Neuronal stem cell (in vitro differentiated cells): ENCODE measurements at places on chromosomes 13 and 19.

DNA sequence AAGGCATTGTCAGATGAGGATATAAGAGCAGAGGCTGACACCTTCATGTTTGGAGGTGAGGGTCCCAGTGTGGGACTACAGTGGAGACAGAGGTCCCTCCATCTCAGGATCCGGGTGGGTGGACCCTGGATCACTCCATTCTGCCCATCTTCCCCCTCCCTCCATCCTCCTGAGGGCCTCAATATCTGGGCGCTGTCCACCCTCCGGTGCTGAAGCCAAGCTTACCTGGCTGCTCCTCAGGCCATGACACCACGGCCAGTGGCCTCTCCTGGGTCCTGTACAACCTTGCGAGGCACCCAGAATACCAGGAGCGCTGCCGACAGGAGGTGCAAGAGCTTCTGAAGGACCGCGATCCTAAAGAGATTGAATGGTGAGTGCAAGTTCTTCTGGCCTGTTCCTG is 11.9 kb downstream of the CYP4F12 start:
- DNase-seq: no peak

- no peak for DNase-seq
These were observed 18.0 kb upstream of the CD22 start for GRCh38 chr19:35310811-35311465.

GRCh38 chr19:15948223-15949058 is at the start of gene OR10H4:
Gene OR10H4 (plus strand): TSS chr19:15949008. CDS start chr19:15949008, 0 bp downstream.
- DNase-seq: no peak

- DNase-seq: no peak
These were observed 612.1 kb downstream of the TBC1D4 start for GRCh38 chr13:74869846-74870245.

- DNase-seq: no peak
These were observed at the start of gene GARIN5B for GRCh38 chr19:55362990-55363716. Gene GARIN5B (minus strand): TSS chr19:55363260. CDS start chr19:55363066, 194 bp downstream.

DNA sequence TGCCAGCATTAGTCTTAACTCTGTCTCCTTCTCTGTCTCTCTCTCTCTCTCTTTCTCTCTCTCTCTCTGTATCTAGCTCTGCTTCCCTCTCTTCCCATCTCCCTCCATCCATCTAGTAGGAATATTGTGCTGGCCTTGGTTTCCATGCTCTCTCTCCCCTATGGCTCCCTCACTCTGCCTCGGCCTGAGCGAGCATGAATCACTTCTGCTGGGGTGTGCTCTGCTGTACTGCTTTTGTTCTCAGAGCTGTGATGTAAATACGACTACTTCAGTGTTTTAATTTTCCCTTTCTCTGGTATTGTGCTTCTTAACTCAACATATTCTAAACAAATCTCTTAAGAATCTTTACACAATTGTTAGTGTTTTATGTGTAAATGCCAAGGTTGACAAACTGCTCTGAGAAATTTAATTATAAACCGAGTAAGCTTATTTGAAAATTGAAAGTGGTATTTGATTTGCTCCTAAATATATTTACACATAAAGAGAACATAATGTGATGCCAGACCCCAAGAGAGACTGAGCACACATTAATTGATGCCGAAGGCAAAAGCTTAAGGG is 211.5 kb upstream of the KL start:
- no peak for DNase-seq

DNA sequence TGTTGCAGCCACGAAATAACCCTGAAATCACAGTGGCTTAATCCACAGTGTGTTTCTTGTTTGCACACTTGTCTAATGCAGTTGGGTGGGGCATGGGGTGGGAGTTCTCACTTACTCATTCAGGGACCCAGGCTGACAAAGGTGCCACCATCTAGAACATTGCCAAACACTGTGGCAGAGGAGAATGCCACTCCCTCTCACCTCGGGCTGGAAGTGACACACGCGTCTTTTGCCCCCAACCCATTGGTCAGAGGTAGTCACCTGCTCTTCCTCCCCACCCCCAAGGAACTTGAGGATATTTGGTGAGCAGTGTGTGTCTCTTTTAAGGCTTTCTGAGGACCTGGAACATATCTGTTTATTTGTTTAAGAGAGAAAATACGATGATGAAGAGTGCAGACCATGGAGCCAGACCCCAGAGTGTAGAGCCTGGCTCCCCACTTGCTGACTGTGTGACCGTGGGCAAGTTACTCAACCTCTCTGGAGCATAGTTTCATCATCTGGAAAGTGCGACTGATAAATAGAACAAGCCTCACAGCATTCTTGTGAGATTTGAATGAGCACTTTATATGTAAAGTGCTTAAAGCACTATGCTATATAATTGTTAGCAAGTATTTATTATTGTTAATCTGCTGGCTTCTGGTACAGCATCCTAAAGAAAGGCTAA is 17.4 kb downstream of the GPR183 start:
- DNase-seq: no peak

GRCh38 chr13:99303863-99304521 is 3.2 kb downstream of the GPR183 start:
- no peak for DNase-seq

DNA sequence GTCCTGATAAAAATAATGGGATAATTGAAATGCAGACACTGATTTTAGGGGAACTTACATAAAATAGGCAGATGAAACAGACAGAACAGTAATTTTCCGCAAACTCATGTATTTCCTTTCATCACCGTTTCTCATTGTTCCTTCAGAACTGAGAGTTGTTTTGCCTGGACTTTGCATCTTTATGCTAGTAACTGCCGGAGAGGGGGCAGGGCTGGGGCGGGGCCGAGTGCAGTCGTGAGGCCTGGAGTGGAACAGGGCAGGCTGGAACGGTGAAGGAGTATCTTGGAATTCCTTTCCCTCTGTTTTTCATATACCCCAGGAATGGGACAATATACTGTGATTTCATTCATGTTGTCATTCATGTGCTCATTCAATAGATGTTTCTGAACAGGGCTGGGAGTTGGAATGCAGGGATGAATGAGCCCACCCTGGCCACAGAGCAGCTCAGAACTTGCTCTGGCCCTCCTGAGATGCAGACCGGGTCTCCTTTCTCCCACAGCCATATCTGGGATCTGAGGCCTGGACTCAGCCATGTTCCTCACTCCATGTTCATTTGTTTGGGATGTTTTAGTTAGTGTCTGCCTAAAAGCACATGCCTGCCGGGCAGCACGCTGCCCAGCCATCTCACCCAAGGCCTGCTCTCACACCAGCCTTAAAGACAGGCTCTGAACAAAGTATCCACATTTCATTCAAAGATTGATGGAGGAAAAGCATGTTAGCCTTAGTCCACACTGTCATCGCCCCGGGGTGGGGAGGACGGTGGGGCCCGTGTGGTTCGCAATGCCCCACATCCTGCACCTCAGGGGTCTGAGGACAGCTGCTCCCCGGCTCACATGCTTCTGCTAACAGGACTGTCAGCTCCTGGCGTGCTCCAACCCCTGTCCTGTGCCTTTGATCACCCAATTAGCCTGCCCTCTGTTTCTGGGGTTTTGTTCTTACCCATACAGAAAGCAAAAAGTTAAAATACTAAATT is 92.9 kb downstream of the SOX1 start:
- DNase-seq: no peak

GRCh38 chr19:54029301-54029700 is 34.4 kb downstream of the VSTM1 start:
- DNase-seq: no peak

GRCh38 chr19:7505682-7506384 is 10.1 kb upstream of the ZNF358 start:
- no peak for DNase-seq

DNA sequence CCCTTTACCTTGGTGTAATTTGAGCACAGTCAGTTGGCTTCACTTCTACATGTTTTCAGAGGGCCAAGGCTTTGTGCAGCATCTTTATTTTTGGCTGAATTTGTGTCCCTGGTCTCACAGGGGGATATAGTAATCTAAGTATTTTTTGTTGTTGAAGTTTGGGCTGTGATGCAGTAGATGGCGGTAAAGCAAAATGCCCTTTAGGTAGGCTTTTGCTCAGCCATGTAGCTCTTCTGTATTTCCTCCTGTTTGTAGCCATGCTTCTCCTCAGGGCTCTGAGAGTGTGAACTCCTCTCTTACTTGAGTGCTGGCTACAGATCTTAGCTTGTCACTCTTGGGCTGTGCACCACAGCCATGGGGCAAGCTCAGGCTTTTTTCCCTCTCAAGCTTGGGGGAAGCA is 328.6 kb downstream of the SLITRK5 start:
- no peak for DNase-seq

- DNase-seq: no peak
These were observed 401.7 kb upstream of the HTR2A start for GRCh38 chr13:47298506-47298905.

DNA sequence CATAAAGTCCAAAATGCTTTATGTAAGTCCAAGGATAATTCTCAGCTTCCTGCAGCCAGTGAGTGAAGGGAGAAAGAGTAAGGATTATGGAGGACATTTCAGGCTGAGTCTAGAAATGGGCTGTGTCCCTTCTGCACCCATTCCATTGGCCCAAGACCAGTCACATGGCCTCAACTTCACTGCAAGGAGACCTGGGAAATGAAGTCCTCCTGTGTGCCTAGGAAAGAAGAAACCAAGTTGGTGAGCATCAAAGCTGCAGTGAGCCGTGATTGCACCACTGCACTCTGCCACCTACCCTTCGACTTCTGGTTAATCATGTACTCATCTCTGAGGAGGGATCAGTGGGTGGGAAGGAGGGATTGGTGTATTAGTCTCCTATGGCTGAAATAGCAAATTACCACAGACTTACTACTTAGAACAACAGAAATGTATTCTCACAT is 3.6 kb upstream of the CD37 start:
- no peak for DNase-seq

GRCh38 chr13:22278336-22278929 is 607.6 kb downstream of the FGF9 start:
- peak; percentile 8 for DNase-seq

DNA sequence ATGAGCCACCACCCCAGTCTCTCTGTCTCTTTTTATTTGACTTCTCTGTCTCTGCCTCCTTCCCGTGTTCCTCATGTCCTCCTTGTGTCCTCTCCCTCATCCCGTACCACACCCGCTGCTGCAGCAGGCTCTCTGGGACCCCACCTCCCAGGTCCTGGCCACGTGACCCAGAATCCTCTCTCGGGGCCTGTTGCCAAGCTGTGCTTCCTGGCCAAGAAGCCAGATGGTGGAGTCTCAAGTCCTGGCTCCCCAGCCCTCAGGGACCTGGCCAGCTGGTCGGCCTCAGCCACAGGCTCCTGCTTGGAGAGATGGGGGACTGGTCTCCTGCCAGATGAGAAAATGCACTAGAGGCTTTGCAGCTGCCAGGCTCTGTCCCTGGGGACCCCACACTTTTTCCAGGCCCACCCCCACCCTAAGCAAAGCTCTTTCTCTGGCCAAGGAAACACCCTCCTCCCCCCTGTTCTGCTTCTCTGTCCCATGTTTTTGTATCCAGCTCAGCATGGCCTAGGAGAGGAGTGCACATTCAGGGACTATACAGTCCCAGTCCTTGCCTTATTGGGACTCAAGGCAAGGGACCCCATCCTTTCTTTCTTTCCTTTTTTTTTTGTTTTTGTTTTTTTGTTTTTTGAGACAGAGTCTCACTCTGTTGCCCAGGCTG is 34.3 kb upstream of the SHKBP1 start:
- DNase-seq: no peak

GRCh38 chr19:13744174-13744573 is 20.1 kb upstream of the MRI1 start:
- no peak for DNase-seq

- no peak for DNase-seq
These were observed 58.6 kb upstream of the POSTN start for GRCh38 chr13:37657134-37657533.

- DNase-seq: no peak
These were observed 447.1 kb downstream of the KLF12 start for GRCh38 chr13:73687087-73687486.

DNA sequence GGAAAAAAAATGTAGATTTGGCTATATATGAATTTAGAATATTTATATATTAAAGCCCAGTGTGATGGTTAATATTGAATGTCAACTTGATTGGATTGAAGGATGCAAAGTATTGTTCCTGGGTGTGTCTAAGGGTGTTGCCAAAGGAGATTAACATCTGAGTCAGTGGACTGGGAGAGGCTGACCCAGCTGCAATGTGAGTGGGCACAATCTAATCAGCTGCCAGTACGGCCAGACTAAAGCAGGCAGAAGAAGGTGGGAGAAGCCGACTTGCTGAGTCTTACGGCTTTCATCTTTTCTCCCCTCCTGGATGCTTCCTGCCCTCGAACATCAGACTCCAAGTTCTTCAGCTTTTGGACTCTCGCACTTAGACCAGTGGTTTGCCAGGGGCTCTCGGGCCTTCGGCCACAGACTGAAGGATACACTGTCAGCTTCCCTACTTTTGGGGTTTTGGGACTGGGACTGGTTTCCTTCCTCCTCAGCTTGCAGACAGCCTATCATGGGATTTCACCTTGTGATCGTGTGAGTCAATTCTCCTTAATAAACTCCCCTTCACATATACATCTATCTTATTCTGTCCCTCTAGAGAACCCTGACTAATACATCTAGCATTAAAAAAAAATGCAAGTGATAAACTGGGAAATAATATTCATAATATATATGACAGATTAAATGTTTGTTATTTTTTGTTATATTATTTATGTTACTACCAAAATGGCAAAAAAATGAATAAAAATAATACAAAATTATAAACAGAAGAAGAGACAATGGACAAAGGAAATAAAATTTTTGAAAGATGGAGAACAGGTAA is 122.4 kb downstream of the DLEU7 start:
- no peak for DNase-seq

DNA sequence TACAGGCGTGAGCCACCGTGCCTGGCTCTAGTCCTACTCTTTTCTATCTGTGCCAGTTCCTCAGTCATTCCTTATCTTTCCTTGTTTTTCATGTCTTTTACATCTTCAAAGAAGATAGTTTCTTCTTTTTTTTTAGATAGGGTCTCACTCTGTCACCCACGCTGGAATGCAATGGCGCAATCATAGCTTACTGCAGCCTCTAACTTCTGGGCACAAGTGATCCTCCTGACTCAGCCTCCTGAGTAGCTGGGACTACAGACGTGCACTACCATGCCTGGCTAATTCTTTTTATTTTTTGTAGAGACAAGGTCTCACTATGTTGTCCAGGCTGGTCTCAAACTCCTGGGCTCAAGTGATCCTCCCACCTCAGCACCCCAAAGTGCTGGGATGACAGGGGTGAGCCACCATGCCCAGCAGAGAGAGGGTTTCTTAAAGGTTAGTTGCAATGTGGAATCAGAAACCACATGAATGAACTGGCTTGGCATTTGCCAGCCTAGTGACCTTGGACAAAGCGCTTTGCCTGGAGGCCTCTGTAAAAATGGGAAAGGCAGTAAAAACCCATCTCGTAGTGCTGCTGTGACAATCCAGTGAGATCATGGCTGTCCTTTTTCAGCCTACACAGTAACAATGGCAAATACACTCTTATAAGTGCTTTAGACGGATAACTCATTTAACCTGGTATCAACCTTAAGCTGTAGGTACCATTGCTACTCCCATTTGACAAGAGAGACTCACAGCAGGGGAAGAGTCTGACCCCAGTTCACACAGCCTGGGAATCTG is 3.9 kb downstream of the ACP7 start:
- no peak for DNase-seq

- DNase-seq: no peak
These were observed 74.8 kb downstream of the SLC7A1 start for GRCh38 chr13:29520671-29521070.

- no peak for DNase-seq
These were observed 117.2 kb downstream of the UBL3 start for GRCh38 chr13:29733147-29733611.

- DNase-seq: no peak
These were observed at the start of gene CD209 for GRCh38 chr19:7746903-7747884. Gene CD209 (minus strand): TSS chr19:7747534. CDS start chr19:7747511, 23 bp downstream.
